RWPE2 (cell line): ENCODE measurements at places on chromosomes 12 and 14.

- peak; percentile 80 for DNase-seq
Measured at GRCh38 chr12:48119078-48119833, at the start of gene PFKM. Gene PFKM (plus strand): TSS chr12:48119364. CDS start chr12:48122775, 3,411 bp downstream.

DNA sequence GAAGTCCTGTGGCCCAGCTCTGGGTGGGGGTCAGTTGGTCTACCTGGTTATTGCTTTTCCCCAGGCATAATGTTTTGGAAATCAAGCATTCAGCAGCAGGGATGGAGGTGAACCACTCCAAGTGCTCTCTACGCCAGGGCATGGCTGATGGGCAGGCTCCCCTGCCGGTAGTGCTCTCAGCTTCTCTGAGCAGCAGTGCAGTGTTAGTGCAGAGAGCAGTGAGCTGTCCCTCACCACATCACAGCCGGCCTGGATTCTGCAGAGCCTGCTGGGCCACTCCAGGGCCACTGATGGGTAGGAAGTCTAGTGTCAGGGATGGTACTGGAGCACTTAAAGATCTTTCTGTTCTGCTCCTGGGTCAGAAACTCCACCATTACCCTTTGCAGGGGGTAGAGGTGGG, 151.1 kb downstream of the CALM1 start:
- DNase-seq: no peak

GRCh38 chr14:91307652-91308051, 63.1 kb upstream of the GPR68 start:
- no peak for DNase-seq

DNA sequence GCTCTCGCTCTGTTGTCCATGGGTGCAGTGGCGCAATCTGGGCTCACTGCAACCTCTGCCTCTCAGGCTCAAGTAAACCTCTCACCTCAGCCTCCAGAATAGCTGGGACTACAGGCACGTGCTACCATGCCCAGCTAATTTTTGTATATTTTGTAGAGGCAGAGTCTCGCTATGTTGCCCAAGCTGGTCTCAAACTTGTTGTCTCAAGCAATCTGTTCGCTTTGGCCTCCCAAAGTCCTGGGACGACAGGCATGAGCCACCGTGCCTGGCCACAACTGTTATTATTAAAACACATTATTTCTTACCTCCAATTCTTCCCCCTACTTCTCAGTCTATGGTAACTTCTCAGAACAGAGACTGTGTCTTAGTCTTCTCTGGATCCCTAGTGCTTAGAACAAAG, 143.3 kb downstream of the DICER1 start:
- no peak for DNase-seq
